ENCODE measurements at places on chromosomes 13 and 19.
A peak's percentile ranks its signal among the peaks of the same experiment; 100 is the strongest.

- no peak for DNase-seq
Observed at GRCh38 chr19:58170860-58171259, 12.0 kb upstream of the ZNF274 start.

DNA sequence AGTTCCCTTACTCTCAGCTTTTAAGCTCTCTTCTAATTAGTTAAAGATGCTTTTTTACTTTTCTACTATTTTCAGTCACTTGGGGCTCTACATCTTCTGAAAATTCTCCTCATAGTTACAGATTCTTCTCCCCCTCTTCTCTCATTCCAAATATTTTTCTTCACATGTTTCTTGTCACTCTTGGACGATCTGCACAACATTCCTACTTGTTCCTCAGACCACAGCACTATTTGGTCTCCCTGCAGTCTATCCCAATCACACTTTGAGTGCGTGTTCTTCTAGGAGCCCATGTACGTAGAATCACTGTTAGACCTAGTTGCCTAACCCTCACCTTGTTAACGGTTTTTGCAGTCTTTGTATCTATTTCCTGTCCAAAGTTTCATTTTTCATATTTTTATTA, 222.5 kb upstream of the SPRY2 start:
- DNase-seq, result no peak

DNA sequence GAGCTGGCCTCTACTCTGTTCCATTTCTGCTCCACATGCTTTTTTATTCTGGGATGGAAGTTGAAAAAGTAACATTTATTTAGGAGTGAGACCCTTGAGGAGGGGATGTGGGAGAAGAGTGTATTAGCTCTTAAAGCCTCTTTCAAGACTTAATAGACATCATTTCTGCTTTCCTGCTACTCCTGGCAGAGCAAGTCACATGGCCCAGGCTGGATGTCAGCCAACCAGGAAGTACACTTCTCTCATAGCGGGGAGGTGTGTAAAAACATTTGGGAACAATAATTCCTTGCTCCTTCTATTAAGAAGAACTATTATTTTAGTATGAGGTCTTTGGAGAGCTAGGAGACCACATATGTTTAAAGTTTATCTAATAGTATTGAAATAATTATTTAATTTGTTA, 40.6 kb upstream of the FAM216B start:
- DNase-seq, result no peak

DNA sequence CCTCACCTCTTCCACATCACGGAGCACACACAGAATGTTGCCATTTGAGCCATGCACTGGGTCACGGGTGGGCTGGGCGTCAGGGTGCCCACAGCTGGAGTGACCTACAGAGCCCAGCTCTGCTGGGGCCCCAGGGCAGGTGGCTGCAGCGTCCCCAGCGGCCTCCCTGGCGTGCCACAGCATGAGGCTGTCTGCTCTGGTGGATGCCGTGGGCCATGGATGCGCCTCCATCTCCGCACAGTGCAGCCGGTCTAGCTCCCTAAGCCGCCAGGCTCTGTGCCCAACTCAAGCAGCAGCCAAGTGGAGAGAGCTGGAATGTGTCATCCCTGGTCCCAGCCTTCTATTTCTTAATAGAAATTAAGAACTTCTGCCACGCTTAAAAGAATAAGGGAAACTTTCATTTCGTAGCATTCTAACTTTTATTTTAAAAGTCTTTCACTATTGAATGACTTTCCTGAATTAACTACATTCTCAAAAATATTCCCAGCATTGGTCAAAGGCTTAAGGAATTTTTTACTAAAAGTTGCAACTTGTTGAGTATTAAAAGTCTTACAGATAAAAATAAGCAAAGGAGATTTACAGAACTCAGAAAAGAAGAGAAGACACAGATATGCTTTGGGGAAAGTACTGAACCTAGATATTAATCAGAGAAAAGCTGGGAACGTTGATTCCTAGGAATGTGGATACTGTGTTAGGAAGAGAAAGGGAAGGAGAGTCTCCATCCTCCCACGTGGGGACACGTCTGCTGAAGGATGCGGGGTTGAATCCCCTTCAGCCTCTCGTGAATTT, 59.3 kb downstream of the ATP11A start:
- no peak for DNase-seq

DNA sequence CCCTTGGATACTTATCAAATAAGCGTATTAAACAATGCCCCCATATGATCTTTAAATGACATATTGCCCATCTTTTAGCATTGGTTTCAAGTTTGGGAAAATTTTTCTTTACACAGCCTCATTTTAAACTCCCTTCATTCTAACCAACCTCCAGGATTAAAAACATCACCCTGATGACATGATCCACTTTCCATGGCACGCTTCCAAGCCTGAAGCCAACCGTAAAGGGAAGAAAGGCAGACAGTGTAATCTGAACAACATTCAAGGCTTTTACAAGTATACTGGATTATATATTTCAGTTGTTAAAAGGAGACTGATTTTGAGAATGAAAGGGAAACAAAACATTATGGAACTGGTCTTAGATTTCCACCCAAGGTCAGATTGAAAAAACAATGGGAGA, 1721.9 kb downstream of the OLFM4 start:
- no peak for DNase-seq

DNA sequence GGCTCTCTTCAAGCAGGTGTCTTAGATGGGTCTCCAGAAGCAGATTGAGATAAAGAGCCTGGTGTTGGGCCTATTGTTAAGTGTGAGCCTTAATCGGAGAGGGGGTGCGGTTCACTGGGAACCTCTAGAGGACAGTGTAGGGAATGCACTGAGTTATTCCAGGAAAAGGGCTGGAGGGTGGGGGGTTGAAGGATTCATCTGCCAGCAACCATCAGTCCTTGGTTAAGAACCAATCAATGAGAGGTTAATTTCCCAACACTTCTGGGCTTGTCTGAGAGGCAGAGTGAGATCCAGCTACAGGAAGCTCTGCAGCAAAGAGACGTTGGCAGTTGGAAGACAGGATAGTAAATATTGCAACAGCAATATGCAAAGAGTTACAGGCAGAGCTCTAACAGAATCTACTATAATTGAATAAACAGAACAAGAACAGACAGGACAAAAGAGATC, 28.7 kb downstream of the CYP4F2 start:
- DNase-seq, result peak; percentile 34
